ENCODE measurements at places on chromosomes 12 and 14. TPM values are rescaled to one million over a fixed set of nuclear protein-coding genes. Genes with fewer than 3 reads are reported as not detected.

DRAM1 gene
- 0.94 TPM for total RNA-seq

ALDH2 gene
- 21.9 TPM for total RNA-seq

OR4K14 gene
- total RNA-seq = not detected

PMEL gene
- not detected for total RNA-seq
